Skin of body (tissue), 3 donors: ENCODE measurements at places on chromosomes 2 and 18. TPM values are rescaled to one million over a fixed set of nuclear protein-coding genes. Genes with fewer than 3 reads are reported as not detected.

Gene ABCG8
- under 0.01 TPM for total RNA-seq

Gene LIMS4
- 0.49 TPM for total RNA-seq

DNA sequence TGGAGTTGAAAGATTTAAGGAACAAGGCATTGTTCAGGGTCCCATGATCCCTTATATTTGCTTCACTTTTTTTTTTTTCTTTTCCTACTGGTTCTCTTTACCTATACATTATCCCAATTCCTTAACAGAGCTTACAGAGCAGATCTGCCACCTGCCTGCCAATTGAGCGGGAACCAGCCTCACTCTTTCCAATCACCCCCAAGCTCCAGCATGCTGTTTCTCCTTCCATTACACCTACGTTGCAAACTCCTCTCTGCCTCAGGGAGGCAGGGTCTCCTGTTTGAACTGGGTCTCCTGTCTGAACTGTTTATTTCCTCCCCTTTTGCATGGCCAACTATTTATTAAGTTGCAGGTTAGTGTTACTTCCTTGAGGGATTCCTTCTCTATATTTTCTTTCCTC is 77.2 kb upstream of the SLC38A11 start:
- DNase-seq = no peak

DNA sequence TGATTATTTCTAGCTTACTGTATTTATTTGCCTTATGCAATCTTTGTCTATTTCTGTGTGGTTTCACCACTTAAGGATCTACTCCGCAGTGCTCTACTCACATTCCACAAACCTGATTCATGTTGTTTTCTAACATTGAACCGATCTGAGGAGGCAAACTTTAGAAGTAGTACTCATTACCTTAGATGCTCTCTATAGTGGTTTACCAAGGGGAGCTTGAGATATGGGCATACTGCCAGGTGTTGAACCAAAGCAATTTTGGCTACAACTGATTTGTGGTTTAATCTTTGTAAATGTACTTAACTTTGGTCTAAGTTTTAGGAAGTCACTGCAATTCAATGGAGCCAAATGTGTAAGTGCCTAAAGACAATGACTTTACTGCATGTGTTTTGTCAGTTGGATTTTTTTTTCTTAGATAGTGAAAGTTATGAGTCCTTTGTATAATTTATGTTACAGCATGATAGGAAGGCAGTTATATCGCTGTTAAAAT is 50.1 kb downstream of the MAP2 start:
- no peak for DNase-seq

- DNase-seq = no peak
Measured at GRCh38 chr2:67540962-67541361, 143.8 kb downstream of the ETAA1 start.

- DNase-seq = no peak
Measured at GRCh38 chr2:160141912-160142311, 58.2 kb downstream of the ITGB6 start.

DNA sequence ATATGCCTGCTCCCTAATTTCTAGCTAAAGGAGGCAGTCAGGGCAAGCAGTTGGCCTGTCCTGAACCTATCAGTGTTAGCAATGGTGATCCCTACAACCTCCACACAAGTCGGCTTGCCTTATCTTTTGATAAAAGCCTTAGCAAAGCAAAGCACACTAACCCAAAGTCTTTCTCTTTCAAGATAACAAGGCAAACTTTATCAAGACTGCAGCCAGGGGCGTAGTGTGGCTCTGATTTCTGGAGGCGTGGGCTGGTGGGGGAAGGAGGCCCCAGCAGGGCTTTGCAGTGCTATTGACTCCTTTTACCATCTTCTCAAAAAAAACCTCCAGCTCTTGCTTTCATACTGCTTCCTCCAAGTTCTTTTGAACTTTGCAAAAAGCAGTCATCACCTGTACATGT is 40.2 kb upstream of the LAMA1 start:
- no peak for DNase-seq
